Esophagus squamous epithelium (tissue), 5 donors: ENCODE measurements at places on chromosomes 3 and 15.

- DNase-seq = no peak
Observed at GRCh38 chr3:134846911-134847317, 51.9 kb downstream of the EPHB1 start.

- no peak for DNase-seq
Observed at GRCh38 chr3:18474202-18474601, 49.1 kb upstream of the SATB1 start.

DNA sequence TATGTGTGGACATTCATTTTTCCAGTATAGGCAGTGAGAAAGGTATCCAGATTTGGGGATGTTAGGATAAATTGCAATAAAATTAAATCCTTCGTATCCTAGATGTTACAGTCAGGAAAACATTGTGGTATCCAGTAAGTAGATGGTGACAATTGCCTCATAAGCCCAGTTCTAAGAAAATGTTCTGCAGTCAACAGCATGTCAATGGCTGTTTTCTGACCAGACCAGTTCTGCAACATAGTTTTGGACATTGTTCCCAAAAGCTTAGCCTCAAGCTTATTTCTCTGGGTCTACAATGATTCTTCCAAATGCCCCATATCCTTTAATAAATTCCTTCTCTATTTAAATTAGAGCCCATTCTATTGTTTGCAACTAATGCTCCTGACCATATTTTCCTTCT, 480.7 kb downstream of the FHIT start:
- DNase-seq = no peak

DNA sequence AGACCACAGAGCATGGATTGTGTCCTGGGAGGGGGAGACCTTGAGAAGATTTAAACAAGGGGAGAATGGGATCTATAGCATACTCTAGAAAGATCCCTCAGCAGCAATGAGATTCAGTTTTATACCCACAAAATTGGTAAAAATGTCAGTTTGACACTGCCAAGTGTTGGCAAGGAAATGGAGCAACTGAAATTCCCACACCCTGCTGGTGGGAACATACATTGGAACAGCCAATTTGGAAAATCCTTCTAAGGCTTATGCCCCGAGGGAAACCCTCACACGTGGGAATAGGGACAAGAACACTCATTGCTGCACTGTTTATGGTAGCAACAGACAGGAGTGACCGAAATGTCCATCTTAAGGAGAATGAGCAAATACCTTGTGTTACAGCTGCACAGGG, 5.0 kb upstream of the DNAJB8 start:
- no peak for DNase-seq

DNA sequence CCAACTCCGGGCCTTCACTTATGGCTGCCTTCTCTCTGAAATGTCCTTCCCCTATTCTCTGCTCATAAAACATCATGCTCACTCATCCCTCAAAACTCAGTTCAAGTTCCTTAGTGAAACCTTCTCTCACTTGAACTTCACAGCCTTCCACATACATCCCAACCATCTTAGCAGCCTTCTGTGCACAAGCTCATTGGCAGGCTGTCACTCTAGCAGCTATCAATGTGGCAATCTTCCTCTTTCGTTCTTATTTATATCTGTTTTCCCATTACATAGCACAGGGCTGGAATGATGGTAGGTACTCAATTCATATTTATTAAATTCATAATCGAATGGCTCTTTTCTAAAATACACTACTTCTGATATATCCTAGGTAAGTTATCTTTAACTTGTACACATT, 66.4 kb upstream of the MCTP2 start:
- DNase-seq = no peak

GRCh38 chr15:53059273-53060043, 269.3 kb upstream of the ONECUT1 start:
- no peak for DNase-seq

DNA sequence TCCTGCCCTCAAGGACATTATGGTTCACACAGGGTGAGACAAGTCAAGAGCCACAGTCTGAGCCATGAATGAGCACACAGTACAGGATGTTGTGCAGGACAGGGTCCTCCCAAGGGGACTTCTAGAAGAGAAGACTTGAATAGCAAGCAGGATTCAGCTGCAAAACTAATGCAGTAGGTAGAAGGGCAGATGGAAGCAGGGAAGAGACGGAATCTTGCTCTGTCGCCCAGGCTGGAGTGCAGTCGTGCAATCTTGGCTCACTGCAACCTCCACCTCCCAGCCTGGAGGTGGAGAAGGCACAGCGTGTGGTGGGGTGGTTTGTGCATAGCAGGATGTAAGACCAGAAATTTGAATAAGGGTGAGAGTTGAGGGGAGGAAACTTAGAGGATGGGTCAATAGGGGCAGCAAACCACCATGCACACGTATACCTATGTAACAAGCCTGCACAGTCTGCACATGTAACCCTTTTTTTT, 8.0 kb downstream of the BCL2L10 start:
- DNase-seq = no peak

DNA sequence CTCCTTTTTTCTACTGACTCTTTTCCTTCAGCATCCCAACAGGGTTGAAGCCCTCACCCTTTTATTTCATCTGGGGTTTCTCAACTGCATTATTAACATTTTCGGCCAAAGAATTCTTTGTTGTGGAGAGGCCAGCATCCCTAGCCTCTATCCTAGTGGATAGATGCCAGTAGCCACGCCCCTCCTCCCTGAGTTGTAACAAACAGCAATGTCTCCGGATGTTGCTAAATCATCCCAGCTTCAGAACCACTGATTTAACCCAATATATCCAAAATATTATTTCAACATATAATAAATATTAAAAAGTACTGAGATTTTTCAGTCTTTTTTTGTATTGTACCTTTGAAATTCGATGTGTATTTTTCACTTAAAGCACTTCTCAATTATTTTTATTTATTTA, 2.0 kb upstream of the RNF111 start:
- no peak for DNase-seq

DNA sequence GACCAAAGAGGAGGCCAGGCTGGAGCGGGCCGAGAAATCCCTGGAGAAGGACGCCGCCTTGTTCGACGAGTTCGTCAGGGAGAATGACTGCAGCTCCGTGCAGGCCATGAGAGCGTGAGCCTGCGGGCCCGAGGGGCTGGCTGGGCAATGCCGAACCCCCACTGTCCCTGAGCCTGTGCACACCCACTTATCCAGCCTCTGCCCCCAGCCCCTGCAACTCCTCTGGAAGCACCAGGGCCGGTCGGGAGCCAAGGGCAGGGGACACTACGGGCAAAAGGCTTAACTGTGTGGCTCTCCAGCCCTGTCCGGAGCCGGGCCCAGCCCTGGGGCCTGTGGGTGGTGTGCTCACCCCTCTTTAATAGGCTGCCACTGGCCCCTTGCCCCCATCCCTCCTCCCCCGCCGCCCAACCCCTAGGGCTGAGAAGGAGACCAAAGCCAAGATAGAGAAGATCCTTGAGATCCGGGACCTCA, 24.0 kb downstream of the CFAP100 start:
- no peak for DNase-seq

DNA sequence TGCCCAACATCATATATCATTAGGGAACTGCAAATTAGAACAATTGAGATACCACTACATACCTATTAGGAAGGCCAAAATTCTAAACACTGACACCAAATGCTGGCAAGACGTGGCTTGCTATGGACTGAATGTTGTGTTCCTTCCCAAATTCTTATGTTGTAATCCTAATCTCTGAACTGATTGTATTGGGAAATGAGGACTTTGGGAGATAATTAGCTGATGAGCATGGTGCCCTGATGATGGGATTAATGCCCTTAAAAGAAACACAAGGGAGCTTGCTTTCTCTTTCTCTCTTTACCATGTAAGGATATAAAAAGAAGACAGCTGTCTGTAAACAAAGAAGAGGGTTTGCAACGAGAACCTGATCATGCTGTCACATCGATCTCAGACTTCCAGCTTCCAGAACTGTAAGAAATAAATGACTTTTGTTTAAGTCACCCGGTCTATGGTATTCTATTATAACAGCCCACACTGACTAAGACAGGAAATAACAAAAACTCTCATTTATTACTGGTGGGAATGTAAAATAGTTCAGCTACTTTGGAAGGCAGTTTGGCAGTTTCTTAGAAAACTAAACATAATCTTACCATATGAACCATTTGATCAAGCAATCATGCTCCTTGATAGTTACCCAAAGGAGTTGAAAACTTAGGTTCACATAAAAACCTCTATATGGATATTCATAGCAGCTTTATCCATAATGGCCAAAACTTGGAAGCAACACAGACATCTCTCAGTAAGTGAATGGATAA, 458.3 kb upstream of the CBLB start:
- no peak for DNase-seq

DNA sequence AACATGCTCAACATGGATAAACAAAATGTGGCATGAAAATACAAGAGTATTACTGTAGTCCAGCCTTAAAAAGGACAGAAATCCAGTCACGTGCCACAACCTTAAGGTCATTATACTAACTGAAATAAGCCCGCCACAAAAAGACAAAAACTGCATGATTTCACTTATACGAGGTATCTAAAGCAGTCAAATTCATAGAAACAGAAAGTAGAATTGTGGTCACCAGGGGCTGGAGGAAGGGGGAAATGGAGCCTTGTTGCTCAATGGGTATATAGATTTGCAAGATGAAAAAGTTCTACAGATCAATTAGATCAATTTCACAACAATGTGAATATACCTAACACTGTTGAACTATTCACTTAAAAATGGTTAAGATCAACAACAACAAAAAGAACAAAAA, 7.4 kb downstream of the GLB1 start:
- DNase-seq = no peak

- DNase-seq = no peak
Observed at GRCh38 chr3:149495581-149496125, 21.2 kb downstream of the TM4SF4 start.

- no peak for DNase-seq
Observed at GRCh38 chr3:148797795-148798194, 29.8 kb upstream of the CPB1 start.

DNA sequence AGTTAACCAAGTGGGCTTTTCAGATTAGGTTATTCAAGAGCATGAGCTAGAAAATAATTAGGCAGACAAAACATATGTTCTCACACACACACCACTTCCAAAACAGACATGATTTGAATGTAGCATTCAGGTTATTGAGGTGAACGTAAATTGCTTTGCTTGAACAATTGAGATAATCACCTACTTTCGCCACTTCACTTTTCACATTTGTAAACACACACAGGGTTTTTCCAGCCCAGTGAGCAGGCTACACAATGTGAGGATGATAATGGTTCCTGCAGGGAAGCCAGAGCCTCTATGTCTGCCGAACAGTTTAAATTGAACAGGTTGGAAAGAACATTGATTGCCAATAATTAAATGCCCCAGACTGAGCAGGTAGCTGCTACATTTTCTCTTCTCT, 560.8 kb downstream of the OCA2 start:
- DNase-seq = no peak

DNA sequence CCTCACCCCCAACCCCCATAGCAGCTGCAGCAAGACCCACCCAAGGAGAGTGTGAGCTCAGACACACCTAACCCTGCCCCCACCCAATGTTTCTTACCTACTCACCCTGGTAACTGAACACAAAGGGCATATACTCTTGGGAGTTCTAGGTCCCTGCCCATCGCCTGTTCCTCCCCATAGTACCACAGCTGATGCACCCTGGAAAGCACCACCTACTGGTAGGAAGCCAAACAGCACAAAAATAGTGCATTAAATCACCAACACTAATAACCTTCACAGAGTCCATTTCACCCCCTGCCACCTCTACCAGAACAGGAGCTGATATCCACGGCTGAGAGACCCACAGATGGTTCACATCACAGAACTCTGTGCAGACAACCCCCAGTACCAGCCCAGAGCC, 245.2 kb downstream of the EFHB start:
- no peak for DNase-seq

- no peak for DNase-seq
Observed at GRCh38 chr3:63032881-63033280, 157.7 kb upstream of the CADPS start.

- DNase-seq = no peak
Observed at GRCh38 chr3:59796456-59796855, 746.6 kb upstream of the CFAP20DC start.

DNA sequence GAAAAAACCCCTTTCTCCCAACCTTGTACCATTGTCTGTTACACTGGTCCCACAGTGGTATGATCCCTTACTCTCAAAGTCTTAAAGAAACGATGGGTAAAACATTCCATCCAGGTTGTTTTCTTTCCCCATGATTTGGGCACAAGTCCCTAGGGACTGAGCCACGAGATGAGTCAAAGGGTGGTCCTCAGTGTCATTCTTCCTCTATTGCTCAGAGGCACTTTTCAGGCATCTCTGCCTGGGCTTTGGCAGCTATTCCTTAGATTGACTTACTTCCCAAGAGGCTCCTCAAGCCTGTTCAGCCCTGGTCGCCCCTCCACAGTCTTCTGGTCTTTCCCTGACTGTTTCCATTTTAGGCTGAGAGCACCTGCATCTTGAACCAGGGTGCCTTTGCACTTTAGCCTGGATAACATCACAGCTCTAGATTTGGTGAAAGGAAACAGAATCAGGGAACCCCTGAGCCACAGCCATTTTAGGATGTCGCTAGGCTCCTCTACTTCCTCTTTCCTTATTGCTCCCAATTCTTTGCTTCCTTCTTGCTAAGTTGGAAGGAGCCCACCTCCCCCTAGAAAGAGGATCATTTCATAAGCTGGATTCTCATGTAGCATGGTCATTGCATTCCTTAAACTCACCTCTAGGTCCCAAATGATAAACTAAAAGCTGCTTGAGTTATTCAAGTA, 131.0 kb upstream of the TPRG1 start:
- no peak for DNase-seq

DNA sequence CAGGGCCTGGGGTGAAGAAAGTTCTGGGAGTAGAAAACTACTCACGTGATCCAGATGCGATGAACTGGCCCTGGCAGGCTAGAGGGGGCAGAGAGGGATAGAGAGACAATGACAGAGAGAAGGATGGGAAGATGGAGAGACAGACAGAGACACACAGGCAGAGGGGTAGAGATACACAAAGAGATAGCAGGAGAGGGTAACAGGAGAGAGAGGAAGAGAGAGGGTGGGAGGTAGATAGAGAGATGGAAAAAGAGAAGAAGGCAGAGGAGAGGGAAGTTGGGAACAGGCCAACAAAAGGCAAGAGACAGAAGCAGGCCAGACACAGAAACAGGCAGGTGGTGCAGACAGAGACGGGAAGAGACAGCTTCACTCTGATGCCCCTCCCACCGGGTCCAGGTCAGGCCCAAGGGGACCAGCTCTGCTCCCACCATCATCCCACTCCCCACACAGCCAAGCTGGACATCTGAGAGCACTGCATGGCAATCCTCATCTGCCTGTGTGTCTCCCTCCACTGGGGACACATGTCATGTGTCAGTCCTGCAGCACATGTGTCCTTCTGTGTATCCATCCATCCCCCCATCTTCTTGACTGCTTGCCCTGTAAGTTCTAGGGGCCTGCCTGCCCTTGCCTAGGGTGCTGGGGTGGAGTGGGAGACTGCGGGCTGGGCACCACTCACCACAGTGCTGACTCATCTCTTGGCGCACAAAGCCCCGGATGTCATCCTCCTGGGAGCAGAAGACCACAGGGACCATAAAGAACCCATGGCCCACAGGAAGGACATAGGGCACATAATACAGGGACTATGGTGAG, 2.2 kb upstream of the UCN2 start:
- no peak for DNase-seq

GRCh38 chr3:184169896-184170875, 4.5 kb upstream of the AP2M1 start:
- DNase-seq = no peak

- DNase-seq = no peak
Observed at GRCh38 chr15:43132830-43133429, 456 bp upstream of the TMEM62 start.
